T-helper 17 cell (primary cell): ENCODE measurements at places on chromosomes 5 and 9.

DNA sequence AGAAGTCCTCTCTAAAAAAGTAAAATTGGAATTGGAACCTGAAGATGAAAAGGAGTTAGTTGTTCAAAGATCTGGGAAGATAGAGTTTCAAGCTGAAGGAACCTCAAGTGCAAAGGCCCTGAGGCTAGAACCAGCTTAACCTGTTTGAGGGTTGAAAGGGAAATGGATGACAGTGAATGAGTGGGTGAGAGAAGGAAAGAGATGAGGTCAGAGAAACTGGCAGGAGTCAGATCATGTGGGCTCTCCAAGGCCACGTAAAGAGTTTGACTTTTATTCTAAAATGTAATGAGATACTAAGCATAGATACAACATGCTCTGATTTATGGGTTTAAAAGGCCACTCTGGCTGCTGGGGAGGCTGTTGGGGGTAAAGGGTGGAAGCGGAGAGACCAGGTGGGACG is 2.5 kb upstream of the RAD23B start:
- DNase-seq = no peak

DNA sequence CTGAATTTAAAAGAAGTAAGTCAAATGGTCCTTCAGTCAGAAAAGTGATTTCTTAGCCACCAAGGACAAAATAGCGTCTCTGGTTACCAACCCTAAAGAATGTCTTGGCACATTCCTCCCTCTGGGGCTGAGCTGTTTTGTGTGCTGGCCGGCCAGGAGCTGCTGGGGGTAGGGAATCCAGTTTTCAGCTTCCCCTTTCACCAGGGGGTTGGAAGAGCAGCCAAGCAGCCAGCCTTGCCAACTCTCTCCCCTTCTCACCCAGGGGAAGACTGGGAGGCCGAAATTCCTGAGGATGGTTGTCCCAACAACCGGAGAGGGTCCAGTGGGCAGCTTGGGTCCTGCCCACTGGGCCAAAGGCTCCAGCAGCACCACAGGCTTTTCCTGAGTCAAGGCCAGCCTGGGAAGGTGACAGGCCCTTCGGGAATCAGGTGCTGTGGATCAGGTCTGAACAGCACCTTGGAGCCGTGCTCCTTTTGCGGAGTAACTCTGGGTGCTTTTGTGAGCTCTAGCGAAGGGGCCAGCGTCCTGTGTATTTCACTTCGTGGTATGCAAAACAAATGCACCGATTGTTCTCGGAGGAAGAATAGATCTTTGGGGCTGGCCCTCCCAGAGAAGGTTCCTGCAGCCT is 4.2 kb downstream of the WWC1 start:
- no peak for DNase-seq

GRCh38 chr9:91258451-91258850 is 103.3 kb downstream of the AUH start:
- DNase-seq = no peak

DNA sequence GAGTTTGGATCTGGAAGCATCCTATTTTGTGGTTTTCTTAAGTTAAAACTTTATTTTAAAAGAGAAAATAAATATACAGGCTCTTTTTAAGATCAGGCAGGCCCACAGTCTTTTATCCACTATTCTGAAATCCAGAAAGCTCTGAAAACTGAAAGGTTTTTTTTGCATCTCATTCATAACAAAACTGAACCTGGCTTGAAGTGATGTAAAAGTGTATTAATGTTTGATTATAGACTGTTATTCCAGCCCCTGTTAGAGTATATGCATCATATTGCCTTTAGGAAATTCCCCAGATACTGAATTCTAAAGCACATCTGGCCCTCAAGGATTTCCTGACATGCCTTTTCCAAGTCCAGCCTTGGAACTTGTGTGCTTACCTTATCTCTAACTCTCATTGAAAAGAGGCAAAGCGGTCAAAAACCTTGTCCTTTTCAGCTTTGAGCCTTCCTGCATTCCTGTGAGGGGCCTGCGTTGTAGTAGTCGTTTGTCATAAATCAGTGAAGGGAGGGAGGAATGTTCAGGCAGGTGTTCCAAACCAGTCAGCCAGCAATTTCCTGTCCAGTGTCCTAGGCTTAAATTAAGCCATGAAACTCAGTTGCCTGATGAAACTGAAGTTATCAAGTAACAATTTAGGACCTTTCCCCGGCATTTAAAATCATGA is 110.4 kb downstream of the TLE4 start:
- DNase-seq = no peak

DNA sequence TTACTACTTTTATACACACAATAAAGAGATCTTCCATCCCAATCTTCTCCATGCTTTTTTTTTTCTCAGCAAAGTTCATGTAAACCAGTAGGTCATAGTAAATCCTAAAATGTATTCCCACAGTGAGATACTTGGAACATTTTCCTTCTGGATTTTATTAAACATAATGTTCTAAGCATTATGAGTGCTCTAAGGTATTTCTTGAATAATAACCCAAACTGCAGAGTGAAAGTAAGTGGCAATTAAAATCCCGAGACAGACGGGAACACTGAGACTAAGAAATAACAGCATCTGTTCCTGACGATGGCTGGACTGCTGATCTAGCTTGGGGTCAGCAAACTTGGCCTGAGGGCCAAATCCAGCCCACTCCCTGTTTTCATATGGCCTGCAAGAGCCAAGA is 359.8 kb downstream of the ARL15 start:
- no peak for DNase-seq

DNA sequence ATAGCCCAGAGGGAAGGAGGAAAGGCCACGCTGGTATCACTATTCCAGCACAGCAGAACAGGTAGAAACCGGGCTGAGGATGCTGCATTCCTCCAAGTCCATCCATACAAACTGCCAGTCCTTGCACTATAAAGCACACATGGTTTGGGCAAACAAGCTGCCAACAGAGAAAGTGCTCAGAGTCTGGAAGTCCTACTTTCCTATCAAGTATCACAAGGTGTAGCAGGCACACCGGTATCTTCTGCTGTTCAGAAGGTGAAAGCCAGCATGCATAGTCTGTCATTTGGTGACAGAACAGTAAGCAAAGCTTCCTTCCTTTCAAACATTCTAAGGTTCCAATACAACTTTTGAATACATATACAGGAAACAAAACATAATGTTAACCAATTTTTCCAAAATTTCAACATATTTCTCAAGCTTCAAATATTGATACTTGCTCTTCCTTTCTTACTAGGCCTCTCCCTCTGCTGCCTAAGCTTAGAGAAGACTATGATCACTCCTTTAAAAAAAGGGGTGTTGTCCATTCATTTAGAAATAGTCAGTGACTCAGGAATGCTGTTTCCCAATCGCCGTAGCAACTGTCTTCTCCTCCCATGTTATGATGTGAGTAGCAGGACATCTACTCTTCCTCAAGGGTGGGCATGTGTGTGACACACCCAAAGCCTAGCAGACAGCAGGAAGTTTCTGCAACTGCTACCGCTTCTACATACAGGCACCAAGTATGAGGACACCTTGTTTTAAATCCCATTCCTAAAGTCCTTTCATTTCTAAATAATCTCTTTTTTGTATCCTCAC is 14.7 kb downstream of the DIAPH1 start:
- DNase-seq = no peak

DNA sequence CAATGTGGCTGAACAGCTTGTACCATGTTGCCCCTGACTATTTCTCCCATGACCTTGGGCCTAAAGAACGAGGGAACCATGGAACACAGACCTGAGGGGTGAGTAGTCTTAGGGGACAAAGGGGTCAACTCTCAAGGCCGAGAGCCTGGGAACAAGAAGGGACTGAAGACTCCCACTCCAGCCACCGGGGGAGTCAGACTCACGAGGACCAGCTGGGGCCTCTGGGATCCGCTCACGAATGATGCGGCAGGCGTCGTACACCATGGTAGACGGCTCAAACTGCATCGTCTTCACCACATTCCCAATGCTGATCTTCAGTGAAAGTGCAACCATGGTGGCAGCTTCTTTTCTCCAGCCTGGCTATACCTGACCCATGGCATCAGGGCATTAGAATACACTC is 6.6 kb downstream of the TLN1 start:
- no peak for DNase-seq

GRCh38 chr9:34310215-34310614 is 18.9 kb downstream of the KIF24 start:
- no peak for DNase-seq

- no peak for DNase-seq
Measured at GRCh38 chr5:7422316-7423106, 26.6 kb downstream of the ADCY2 start.

DNA sequence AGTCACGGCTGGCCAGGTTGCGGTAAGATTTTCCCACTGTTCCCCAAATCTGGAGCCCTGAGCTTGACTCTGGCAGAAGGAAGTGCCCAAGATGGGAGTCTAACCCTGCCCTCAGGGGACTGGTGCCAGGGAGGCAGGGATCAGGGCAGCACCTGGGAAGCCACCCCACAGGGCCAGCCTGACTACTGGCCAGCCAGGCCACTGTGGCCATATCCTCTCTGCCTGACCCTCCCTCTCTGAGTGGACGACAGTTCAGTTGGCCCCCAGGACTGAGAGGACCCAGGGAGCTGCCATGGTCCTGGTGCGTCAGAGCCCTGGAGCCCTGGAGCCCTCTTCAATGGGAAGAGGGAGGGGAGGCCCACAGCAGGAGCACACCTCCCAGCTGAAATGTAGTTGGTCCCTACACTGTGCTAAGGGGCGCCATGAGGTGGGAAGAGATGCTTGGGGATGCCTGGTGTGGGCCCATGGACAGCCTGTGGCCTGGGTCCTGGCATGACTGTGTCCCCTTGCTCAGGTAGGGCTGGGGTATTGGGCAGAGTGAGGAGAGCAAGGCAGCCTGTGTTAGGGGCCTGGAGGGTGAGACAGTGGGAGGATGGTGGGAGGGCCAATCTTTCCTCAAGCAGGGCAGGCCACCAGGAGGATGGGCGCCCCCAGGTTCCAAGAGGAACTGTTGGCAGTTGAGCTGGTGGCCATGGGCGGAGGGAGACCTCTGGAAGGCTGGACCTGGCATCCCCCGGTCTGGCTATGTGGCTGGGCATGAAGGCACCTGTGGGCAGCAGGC is 81.1 kb downstream of the PHF2 start:
- no peak for DNase-seq

DNA sequence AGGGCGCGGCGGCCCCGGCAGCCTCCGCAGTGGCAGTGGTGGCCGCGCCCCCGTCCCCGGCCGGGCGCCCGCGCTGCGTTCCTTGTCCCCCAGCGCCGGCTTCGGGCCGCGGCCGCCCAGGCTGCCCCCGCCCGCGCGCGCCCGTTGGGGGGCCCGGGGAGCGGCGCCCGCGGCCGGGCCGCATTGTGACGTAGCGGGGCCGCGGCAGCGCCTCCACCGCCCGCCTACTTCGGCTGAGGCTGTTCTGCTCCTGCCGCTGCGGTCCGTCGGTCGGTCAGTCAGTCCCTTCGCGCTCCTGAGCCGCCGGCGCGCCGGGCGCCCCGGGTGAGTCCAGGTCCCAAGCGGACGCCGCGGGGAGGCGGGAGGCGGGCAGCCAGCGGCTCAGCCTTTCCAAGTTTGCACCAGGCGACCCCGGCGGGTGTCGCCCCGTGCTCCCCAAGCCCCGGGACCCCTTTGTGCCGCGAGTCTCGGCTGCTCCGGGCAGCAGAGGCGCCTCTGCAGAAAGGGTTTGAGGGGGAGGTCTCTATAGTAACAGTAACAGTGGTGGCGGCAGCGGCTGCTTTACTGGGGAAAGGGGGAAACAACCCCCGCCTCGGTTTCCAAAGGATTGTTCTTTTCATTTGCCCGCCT is at the start of gene SNCAIP:
TSS of gene SNCAIP (plus strand) at position 277 of the 630 bp plus-strand sequence. CDS start 78,898 bp downstream, outside the sequence.
- DNase-seq = no peak

DNA sequence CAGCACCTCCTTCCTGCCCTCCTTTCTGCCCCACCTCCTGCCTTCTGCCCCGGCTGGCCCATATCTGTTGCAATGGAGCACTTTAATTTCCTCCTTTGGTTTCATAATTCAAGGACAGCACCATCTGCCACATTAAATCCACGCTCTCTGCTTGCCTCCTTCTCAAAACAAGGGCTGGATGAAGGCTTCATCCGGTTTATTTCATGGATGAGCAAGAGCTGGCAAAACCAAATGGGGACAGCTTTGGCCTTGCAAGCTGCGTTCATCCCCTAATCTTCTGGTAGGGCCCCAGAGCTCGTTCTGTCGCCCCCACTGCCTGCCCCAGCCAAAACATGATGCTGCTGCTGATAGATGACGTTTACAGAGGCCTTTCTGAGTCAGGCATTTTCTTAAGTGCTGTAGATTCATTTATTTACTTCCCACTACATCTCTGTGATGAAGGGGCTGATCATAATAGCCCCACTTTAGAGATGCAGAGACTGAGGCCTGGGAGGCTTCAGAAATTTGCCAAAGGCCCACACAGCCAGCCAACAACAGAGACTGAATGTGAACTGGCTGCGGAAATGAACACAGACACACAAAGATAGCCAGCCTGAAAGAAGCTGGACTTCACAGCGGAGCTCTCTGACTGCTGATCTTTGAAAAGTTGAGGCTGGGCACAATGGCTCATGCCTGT is 115.6 kb upstream of the CPEB4 start:
- no peak for DNase-seq

DNA sequence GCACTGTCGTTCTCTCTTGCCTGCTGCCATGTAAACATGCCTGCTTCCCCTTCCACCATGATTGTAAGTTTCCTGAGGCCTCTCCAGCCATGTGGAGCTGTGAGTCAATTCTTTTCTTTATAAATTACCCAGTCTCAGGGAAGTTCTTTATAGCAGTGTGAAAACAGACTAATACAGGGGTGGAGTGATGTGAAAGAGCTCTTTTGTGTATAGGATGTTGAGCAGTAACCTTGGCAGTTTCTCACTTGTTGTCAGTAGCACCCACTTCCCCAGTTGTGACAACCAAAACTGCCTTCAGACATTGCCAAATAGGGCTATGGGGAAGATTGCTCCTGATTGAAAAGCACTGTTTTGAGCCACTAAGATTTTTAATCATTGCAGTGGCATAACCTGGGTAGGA is 552.2 kb upstream of the ZNF462 start:
- no peak for DNase-seq

- DNase-seq = no peak
Measured at GRCh38 chr5:128174951-128175350, 91.4 kb downstream of the SLC12A2 start.

DNA sequence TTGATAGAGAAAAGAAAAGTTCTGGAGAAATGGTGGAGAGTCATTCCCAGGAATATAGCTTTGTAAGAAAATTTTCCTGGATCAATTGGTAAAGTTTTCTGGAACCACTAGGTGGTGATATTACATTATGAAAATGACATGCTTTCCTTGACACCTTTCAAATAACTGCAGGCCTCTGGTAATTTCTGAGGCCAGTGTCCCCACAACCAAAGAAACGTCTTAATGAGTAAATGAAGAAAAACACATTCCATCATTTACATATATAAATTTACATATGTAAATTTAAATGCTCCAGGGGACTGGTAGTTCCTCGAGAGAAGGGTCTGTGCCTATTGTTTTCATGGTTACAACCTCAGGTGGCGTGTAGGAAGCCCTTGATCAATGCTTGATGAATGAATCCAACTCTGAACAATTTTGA is 17.2 kb upstream of the RGS3 start:
- no peak for DNase-seq

DNA sequence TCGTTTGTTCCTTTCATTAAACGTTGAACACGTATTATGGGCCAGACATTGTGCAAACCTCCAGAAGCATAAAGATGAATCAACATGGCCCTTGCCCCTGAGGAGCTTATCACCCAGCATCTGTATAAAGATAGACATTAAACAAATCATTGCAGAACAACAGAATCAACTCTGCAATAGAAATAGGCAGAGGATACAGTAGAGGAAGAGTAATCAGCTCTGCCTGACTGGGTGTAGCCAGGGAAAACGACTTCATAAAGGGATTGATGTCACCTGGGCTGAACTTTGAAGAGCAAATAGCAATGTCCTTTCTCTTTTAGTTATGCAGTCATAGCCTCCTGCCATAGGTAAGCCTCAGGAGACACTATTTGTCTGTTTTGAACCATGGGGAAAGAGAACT is 13.4 kb downstream of the RGS7BP start:
- no peak for DNase-seq

GRCh38 chr5:54021431-54022164 is 288.8 kb downstream of the ARL15 start:
- DNase-seq = no peak
